ENCODE measurements at places on chromosomes 12 and 14.

GRCh38 chr12:12518919-12519318 lies 43.7 kb downstream of the DUSP16 start:
- DNase-seq: no peak

DNA sequence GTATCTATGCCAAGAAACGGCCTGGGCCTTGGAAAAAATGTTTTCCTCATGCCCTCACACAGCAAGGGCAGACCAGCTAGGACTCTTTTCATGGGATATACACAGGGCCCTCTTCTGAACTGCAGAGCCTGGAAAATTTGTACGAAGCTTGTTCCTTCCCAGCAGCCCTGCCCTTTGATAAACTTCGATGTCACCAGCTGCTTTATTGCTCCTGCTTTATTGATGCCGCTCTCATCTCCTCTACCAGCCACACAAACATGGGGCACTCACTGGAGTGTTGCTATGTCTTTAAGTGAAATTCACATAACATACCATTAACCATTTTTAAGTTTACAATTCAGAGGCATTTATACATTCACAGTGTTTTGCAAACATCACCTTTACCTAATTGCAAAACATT lies 197.9 kb downstream of the KTN1 start:
- no peak for DNase-seq

GRCh38 chr12:1811281-1811947 lies 9.0 kb upstream of the LRTM2 start:
- DNase-seq: no peak

GRCh38 chr14:50875359-50876070 lies 3.7 kb downstream of the ABHD12B start:
- DNase-seq: no peak

DNA sequence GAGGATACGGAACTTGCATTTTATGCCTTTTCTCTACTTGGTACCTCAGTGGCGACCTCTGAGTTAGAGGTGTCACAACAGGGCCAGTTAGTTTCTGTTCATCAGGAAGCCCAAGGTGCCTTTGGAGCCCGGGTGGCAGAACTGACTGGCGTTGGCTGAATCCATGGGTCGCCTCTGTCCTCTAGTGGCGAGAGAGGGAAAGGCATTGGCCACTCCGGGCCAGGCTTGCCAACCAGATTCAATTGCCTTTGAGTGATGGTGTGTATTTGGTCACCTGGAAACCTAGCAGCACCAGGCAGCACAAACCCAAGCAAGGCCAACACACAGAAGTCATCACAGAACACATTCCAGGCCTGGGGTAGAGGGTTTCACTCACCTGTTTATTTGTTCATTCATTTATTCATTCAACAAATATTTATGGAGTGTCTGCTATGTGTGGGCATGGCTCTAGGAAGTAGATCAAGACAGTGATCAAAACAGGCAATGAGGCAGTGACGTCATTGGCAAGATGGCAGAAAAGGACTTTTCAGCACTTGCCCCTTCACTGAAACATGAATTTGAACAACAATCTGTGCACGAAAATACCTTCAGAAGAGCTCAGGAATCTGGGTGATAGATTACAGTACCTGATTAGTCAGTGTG lies 40.5 kb upstream of the KCNA5 start:
- DNase-seq: peak; percentile 90

DNA sequence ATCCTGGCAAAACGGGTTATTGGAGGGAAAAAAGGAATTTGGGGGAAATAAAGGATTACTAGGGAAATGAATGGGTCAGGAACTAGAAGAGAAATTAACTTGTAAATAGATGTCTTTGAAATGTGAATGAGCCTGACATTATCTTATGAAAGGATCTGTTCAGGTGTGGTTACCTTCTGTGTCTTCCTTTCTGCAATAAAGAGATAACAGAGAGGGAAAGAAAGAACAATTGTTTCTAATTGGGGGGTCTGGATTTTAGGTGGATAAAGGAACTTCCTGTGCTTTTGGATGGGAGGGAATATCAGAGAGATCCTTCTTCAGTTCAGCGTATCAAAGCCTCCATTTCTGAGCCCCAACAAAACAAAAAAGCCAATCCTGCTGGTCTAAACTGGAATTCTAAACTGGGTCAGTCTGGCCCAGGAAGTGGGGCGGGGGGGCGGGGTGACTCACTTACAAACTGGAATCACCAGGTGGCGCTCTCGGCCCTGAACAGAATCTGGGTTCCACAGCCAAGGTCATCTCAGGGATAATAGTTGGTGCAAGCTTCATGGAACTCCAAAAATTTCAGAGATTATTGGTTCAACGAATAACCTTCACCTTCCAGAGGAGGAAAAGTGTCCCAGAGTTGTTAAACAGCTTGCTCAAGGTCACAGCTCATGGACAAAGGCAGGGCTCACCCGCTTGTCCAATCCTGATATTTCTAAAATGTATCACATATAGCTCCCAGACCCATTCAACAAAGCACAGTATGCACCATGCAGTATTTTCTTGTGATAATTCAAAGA lies 15.2 kb upstream of the PEBP1 start:
- peak; percentile 77 for DNase-seq

GRCh38 chr14:102759456-102760187 lies 17.6 kb upstream of the TRAF3 start:
- DNase-seq: no peak

GRCh38 chr12:14607568-14607967 lies 39.9 kb upstream of the PLBD1 start:
- no peak for DNase-seq

DNA sequence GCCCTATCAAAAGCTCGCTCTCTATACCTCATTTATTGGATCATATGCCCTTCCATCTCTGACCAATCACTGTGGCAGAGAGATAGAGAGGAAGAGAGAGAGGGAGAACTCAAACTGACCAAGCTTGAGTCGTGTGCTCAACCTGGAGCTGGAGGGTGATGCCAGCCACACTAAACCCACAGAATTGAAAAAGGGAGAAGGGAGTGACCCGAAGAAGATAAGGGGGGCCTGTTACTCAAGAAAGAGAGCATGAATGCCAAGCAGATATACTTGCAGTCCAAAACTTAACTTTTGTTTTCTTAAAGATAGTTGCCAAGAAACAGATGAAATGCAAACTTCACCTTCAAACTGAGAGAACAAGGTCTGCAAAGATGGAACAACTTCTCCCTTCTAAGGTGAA lies 112.7 kb downstream of the BTG1 start:
- DNase-seq: no peak

- DNase-seq: peak; percentile 96
These were observed 150.3 kb upstream of the PTPRQ start for GRCh38 chr12:80293759-80294158.

GRCh38 chr14:31194095-31194494 lies 13.5 kb downstream of the HECTD1 start:
- no peak for DNase-seq

- peak; percentile 48 for DNase-seq
These were observed 3.2 kb downstream of the KRT86 start for GRCh38 chr12:52277486-52278245.

- no peak for DNase-seq
These were observed 89.6 kb upstream of the SOX5 start for GRCh38 chr12:24039113-24039525.

DNA sequence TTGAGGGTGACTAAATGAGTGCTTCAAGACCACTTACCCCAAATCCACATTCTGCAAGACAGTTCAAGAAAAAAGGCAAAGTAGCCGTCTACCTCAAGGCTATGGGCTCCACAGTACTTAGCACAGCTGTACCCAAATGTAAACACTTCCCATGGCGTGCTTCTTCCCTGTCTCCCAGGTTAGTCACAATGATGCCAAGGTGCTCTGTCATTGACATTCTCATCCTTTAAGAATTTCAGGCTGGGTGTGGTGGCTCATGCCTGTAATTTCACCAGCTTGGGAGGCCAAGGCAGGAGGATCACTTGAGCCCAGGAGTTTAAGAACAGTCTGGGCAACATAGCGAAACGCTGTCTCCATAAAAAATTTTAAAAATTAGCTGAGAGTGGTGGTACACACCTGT lies 51.2 kb upstream of the CERS5 start:
- DNase-seq: no peak

DNA sequence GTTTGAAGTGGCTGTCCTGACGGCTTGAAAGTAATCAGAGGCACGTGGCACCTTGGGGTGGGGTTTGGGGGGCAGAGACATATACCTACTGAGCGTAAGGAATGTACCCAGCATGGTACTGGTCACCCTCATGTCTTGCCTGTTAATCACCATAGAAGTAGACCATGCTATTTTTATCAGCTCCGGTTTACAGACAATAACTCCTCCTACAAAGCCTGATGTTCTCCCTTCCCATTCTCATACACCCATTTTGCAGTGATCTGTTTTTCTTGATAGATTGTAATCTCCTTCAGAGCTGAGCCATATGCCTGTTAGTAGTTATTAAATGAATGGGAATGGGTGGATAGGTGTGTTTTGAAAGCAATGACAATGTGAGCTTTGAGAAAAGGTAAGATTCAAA lies 10.5 kb downstream of the EVL start:
- no peak for DNase-seq

GRCh38 chr14:23653051-23653450 lies 16.9 kb downstream of the DHRS2 start:
- no peak for DNase-seq

GRCh38 chr14:46279327-46279726 lies 372.3 kb downstream of the RPL10L start:
- no peak for DNase-seq

GRCh38 chr12:65372574-65372973 lies 94.1 kb downstream of the MSRB3 start:
- no peak for DNase-seq

- DNase-seq: no peak
These were observed 235.5 kb downstream of the ADAMTS20 start for GRCh38 chr12:43316520-43316919.

- DNase-seq: no peak
These were observed 167.6 kb downstream of the SLC41A2 start for GRCh38 chr12:104790296-104791125.

DNA sequence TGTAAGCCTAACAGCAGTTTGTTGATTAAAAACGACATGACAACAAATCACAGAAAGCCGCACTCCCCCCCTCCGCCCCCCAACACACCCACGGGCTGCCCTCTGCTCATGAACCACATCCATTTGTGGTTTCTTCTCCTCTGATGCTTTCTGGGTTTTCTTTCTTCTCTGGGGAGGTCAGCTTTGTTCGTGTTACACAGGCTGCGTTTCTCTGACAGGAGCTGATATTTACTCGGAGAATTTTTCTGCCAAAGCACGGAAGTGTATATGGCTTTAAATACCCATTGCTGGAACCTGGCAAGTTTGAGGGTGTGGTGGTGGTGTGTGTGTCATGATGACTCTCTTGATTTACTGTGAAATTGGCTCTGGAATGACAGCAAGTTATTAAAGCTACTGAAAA lies 883.7 kb upstream of the TMEM132C start:
- DNase-seq: no peak

GRCh38 chr12:20507056-20507455 lies 138.7 kb downstream of the PDE3A start:
- DNase-seq: no peak

DNA sequence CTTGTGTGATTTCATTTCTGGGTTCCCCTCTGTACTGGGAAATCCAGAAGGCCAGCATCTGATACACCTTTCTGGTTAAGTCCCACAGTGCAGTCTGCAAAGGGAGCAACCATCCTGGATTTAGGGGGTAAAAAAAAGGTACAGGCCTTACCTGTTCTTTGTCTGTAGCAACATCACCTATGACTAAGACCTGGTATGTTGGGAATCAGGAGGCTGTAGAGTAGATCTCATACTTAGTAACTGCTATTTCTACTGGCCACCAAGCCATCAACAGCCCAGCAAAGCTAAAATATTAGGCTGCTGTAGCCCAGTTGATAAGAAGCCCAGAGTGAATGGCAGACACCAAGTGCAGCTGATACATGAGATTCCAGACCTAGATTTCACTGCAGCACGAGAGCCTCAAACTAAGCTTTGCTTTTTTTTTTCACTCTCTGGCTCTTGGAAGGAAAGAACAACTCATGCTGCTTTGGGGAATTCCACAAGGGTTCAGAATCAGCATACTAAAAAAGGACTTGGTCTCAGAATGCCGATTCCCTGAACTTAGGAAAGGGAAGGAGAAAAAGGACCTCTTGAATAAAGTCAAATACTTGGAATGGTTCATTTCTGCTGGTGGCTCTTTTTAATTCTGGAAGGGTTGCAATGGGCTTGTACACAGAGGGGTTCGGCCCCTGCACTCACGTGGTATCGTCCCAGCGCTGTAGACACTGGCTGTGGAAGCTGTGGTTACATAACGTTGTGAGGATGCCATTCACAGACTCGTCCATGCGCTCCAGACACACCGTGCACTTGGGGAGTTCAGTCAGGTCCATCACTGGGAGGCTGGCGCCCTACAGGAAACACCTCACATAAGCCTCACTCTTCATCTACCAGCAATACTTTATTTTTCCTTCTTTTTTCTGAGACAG lies 20.5 kb downstream of the BRAP start:
- no peak for DNase-seq

GRCh38 chr12:84661786-84662185 lies 250.8 kb downstream of the SLC6A15 start:
- DNase-seq: no peak

GRCh38 chr12:105492591-105493545 lies 162.4 kb downstream of the C12orf75 start:
- no peak for DNase-seq

DNA sequence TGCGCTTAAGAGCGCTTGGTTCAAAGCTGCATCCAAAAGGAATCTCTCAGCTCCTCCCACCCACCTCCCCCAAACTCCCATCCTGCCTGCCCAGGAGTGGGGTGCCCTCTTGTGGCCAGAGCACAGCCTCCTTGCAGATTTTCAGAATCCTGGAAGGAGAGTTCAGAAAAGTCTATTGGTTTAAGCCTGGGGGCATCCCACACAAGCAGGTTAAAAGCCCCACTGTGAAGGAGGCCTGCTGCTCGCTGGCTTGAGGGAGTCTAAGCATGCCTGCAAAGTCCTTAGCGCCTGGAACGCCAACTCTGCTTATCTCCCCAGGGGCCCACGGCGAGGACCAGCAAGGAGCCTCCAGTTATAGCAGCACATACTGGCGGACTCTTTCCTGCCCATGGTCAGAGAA lies 297.1 kb downstream of the KSR2 start:
- DNase-seq: peak; percentile 42

- no peak for DNase-seq
These were observed 33.1 kb upstream of the G2E3 start for GRCh38 chr14:30525833-30526232.

DNA sequence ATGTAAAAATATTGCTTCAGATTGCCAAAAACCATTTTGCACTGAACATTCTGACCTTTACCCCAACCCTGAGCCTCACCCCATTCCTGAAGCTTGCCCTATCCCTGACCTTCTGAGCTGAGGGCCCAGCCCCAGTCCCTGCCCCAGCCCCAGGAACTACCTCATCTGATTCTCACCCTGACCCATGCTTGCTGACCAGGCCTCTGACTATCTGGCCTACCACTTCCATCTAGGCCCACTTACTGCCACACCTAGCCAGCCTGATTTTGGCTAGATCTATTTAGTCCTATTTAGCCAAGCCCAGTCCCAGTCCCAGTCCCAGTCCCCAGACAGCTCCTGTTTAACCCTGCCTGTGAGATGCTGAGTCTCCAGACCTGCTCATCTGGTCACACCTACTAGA lies 33.6 kb downstream of the OR10P1 start:
- no peak for DNase-seq

GRCh38 chr12:59833408-59833807 lies 237.6 kb downstream of the SLC16A7 start:
- no peak for DNase-seq
